Left lung (tissue), 14 donors: ENCODE measurements at places on chromosomes 4 and X. TPM values are rescaled to one million over a fixed set of nuclear protein-coding genes. Genes with fewer than 3 reads are reported as not detected.

- no peak for DNase-seq
Observed at GRCh38 chrX:38183596-38183995, 37.1 kb downstream of the SRPX start.

DNA sequence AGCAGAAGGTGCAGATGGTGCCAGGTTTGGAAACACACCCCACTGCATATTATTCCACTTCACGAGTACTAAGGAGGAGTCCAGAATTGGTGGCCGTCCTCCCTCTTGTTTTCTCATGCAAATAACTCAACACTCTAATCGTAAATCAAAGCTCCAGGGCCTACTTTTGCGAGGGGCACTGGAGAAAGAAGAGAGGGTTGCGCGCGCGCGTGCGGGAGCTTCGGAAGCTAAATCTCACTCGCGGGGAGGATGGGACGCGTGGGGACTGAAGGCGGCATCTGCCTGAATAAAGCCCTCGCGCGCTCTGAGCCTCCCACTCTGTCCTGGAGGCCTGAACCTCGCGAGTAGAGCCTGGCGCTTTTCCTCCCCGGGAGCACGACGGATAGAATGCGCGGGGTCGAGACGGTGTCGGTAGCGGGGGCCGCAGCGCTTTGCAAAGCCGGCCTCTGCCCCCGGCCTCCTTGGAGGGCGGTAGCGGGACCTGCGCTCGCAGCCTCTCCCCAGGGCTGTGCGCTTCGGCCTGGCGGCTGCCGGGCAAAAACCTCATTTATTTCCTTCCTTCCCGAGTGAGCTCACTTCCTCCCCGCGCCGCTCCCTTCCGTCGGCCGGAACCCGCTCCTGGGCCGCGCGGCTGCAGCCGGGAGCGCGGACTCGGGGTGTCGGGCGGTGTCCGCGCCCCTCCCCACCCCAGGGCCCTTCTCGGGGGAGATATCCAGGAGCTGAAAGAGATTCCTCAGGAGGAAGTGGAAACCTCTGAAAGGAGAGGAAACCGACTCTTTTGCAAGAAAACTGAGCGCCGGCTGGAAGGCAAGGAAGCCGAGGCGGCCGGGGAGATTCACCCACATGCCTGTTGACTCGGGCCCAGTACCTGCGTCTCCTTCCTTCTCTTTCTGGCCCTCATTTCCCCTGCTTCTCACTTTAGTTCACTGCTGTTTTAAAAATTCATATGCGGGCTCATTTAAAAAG is 20.7 kb downstream of the HAND2 start:
- DNase-seq, result no peak

Gene FGA
- 3.6 TPM for total RNA-seq

GRCh38 chr4:87949961-87950360 is 25.6 kb upstream of the SPP1 start:
- DNase-seq, result no peak

Gene CYSLTR1
- total RNA-seq, result 5.8 TPM

DNA sequence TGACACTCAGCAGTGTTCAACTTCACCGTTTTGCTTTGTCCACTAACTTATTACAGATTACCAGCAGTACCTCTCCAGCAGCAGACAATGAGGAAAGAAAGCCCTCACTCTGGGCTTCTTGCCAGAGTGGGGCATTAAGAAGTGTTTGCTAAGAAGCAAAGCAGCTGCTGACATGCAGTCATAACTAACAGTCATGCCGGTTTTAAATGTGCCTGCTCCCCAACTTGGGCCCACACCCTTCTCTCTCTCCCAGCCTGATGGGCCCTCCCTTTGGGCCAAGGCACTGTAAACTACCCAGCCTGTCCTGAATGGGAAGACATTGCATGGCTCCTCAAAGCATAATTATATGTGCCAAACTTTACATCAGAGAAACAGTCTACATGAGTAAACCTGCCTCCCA is 54.6 kb upstream of the HHIP start:
- peak; percentile 77 for DNase-seq

DNA sequence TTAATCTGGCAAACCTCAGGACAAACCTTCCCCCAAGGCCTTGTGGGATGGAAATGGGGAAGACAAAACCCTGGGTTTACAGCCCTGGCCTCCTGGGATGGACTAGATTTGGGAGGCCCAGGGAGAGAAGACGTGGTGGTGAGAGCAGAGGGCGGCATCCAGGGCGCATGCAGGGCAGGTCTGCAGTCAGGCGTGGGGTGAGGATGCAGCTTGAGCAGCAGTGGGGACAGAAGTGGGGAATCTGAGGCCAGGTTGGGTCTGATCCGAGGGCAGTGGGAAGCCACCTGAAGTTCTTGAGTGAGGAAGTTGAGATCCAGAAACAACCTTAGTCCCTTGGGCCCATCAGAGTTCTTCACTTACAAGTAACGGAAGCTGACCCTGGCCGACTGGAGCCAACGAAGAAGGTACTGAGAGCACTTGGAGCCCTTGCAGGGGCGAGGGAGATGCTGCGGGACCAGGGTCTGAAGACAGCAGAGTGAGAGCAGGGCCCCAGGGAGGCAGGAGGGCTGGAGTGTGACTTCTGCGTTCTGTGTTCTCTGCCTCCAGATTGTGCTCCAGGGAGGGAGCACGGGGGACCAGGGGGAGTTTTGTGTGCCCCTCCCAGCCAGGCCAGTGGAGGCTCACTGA is 42.0 kb upstream of the GPR78 start:
- DNase-seq, result no peak

GRCh38 chr4:138728566-138728965 is 287.0 kb upstream of the NOCT start:
- no peak for DNase-seq

DNA sequence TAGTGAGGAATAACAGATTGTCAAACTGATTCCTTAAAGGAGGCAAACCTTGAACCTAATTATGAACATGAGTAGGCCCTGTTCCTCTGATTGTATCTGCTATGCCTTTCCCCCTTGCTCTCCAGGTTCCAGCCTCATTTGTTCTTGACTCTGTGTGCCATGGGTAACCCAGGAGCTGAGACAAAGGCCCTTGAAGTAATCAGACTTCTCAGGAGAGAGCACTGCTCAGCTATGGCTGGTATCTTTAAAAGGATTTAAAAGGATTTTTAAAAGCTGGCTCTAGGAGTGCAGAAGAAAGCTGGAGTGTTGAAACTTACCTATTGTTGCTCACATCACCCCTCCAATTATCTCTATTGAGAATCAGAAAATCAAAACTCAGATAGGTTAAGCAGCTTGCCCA is 1565.5 kb upstream of the AGA start:
- DNase-seq, result no peak

Gene SNCA
- total RNA-seq, result 19.7 TPM

GRCh38 chrX:69195192-69195591 is 29.9 kb upstream of the PJA1 start:
- DNase-seq, result peak; percentile 44

DNA sequence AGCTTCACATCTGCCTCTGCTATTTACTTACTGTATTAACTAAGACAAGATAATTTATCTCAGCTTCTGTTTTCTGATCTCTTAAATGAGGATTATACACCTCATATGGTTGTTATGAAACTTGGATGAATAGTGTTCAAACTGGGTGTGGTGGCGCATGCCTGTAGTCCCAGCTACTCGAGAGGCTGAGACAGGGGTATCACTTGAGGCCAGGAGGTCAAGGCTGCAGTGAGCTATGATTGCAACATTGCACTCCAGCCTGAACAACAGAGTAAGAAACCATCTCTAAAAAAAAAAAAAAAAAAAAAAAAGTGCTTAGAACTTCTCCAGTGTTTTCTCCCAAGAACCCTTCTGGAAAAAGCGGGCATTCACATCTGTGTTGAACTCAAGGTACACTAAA is 19.8 kb upstream of the KLF3 start:
- no peak for DNase-seq
